Adipocyte (in vitro differentiated cells): ENCODE measurements at places on chromosomes 5 and 9.

DNA sequence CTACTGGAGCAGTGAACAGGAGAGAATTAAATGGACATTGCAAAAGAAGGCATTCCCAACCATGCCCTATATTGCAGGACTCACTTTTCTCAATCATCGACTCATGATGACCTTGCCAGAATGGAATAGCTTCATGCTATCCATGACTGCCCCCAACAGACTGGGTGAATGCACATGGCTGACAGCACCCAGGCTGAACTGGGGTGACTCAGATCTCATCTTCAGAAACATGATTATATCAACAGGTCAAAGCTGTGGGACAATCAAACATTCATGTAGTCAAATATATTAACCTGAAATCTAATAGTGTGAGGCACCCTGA lies 34.7 kb upstream of the MIER3 start:
- DNase-seq: peak; percentile 6

DNA sequence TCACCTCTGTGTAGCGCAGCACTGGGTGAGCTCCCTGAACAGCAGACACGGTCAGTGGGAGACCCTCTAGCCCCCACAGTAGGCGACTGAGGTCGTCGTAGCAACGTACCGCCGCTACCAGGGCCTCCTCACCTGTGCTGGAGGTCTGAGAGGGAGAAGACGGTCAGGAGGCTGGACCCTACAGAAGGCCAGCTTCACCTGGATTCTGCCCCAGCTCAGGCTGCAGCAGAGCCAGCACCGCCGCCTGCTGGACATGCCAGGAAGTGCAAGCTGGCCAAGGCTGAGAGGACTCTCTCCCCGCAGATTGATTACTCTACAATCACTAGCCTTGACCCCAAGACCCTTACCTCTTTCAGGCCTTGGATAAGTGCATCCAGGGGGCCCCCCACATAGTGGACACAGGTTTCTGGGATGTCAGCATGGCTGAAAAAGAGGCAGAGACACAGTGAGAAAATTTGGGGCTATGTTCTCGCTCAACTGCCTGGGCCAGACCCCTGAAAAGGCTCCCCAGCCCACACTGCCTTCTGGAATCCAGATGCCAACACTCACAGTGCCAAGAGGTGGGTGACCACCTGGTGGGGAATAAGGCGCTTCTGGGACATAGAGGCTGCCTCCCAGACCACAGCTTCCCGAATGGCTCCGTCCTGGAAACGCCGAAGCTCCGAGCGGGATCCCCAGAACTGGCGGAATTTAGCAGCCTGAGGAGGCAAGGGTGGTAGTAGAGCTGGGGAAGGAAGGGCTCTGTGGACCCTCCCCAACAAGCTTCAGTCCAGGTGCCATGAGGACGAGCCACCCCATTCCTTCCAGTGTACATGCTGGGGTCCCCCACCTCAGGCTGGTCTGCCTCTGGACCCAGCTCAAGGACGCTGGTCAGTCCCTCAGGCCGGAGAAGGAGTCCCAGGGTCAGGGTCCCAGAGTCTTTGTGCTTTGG lies 6.9 kb downstream of the NOL6 start:
- peak; percentile 68 for DNase-seq

GRCh38 chr9:85524531-85524930 lies 217.2 kb downstream of the AGTPBP1 start:
- no peak for DNase-seq

GRCh38 chr5:170603578-170604565 lies 100.1 kb downstream of the KCNIP1 start:
- peak; percentile 39 for DNase-seq

DNA sequence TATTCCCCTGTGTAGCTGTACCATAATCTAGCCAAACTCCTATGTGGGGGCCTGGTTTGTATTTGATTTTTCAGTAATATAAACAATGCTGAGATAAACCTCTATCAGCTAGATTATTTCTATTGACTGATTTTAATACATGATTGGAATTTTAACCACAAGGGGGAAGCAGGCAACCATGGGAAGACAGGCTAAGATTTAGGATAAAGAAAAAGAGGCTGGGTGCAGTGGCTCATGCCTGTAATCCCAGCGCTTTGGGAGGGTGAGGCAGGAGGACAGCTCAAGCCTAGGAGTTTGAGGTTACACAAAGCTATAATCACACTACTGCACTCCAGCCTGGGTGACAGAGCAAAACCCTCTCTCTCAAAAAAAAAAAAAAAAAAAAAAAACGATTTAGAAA lies 18.1 kb upstream of the GPX3 start:
- peak; percentile 82 for DNase-seq

DNA sequence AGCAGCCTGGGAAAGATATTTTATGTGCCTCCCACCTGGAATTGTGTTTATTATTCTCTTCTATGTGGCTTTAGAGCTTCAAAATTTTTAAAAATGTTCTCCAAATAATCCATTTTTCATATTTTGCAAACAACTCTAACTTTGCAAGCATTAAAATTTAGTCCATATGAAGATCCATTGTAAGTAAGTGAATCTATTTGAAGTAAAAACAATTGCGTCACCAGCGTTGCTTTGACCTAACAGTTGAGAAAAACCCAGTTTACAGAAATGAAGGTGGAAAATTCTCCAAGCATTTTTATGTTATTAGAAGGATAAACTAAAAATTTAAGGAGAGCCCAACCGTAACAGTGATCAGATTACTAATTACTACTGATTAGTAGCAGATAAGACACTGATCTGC lies 38.9 kb upstream of the TLX3 start:
- peak; percentile 66 for DNase-seq

DNA sequence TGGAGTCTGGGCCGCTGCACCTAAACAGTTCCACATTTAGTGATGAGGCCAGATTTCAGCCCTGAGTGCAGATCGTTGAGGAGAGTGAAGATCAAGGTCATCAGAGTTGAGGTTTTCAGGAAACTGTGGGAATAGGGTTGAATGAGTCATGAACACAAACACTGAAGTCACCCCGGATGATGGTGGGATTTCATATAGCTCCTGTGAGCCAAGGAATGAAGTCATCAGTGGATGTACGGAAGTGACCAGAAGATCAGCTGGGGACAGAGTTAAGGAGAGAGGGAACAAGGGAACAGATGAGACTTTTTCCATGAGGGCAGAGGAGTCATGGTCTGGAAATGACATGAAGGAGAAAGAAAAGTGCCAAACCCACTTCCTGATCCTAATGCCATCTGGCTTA lies 36.5 kb downstream of the PALM2AKAP2 start:
- peak; percentile 92 for DNase-seq

GRCh38 chr5:169778622-169779596 lies 141.8 kb downstream of the DOCK2 start:
- DNase-seq: no peak

- DNase-seq: no peak
Measured at GRCh38 chr9:129142138-129142935, 31.1 kb downstream of the PTPA start.

DNA sequence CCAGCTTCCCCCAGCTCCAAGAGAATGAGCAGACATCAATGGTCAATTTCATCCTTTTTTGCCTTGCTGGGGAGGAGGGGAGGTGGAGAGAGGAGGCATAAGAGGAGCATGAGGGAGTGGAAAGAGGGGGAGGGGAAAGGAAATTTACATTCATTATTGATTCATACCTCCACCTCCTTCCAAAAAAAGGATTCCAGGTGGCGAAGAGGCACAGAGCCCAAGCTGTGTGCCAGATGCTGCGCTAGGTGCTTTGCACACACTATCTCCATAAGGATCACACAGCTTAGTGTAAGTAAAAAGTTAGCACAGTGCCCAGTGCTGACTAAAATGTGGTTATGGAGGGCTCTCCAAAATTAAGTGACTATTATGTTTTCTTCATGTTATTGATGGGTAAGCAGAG lies 11.0 kb downstream of the ASTN2 start:
- no peak for DNase-seq

DNA sequence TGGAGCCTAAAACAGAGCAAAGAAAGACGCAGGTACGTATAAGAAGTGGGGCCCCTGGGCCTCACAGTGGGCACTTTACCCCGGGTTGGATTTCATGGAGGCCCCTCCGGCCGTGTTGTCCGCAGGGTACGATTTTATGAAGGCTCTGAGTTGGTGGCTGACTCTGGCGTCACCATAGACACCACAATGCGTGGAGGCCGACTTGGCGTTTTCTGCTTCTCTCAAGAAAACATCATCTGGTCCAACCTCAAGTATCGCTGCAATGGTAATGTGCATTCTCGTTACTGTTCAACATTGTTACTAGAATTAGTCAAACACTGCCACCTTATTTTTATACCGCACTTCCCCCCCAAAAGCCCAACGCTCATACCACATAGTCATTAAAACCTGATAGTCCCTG lies 47.1 kb downstream of the THBS4 start:
- DNase-seq: no peak

GRCh38 chr9:72187121-72187695 lies 38.0 kb downstream of the GDA start:
- DNase-seq: no peak

GRCh38 chr5:168699002-168699401 lies 119.8 kb upstream of the PANK3 start:
- DNase-seq: no peak

DNA sequence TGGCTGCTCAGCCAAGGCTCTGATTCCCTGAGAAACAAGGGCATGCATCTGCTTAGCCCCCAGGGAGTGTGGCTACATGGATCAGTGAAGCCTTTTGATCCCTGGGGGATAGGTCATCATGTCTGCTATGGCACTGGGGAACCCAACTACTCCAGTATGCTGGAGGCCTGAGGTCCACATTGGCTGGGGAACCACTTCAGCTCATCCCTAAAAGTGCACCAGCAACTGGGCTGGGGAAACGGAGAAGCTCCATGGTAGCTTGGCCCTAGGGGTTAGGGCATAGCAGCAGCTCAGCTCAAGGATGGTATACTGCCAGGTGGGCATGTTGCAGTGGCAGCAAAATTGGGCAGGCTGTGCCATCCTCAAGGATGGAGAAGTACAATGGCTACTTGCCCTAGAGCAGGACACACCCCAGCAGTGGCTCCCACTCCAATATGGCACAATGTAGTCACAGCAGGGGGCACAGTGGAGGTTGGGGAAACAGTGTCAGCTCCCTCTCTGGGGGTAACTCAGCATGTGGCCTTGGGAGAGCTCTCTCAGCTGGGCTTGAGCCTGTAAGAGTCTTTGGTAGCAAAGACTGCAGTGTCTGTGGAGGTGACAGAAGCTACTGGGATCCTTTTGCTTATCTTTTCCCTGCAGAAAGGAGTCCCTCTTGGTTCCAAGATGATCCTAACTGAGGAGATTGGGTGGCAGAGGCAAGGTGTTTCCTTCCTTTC lies 111.5 kb upstream of the FSTL4 start:
- no peak for DNase-seq

- DNase-seq: no peak
Measured at GRCh38 chr9:132582276-132582785, at the start of gene BARHL1. TSS of gene BARHL1 (plus strand) at chr9:132582606. CDS start at chr9:132582798, 192 bp downstream.

DNA sequence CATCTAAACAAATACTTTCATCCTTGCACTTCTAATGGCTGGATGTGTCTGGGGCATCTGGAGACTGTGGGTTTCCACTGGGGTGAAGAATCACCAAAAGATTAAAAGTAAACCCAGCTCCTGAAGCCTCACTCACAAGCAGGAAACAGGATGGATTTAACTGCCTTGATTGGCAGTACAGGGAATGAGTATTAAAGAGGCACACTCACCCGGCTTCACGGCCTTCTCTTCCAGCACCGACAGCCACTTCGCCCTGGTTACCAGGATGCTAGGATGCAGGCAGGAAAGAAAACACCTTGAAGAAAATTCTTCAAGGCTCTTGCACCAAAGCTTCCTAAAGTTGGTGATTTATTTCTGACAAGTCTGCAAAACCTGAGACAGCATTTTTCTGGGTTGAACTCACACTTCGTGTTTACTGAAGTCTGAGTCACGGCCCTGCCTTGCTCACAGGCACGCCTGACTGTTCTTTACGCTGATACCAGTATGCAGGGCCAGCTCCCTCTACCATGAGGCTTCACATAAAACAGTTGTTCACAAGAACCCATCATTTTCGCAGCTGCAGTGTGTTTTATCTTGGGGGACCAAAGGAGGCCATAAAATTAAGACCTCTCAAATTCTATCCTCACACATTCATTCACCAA lies 56.5 kb upstream of the ZNF354A start:
- peak; percentile 38 for DNase-seq

GRCh38 chr5:173232499-173233346 lies 2.3 kb downstream of the NKX2-5 start:
- DNase-seq: no peak

DNA sequence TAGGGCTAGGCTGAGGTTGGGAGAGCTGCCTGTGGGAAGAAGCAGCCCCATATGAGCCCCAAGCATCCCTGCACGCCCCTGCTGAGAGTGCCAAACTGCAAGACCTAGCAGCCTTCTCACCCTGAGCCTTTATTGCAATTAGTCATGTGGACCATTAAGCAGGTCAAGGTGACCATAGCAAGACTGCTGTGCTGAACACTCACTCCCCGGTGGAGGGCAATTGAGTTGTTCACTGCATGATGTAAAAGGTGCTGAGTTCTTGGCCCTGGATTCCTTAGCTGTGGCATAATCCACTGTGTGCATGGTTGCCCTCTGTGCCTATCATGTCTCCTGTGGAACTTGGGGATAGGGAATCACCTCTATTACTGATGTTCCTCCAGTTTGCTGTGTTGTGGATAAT lies 131.1 kb downstream of the FOXD1 start:
- DNase-seq: no peak

GRCh38 chr9:87567001-87567400 lies 69.3 kb downstream of the DAPK1 start:
- no peak for DNase-seq

DNA sequence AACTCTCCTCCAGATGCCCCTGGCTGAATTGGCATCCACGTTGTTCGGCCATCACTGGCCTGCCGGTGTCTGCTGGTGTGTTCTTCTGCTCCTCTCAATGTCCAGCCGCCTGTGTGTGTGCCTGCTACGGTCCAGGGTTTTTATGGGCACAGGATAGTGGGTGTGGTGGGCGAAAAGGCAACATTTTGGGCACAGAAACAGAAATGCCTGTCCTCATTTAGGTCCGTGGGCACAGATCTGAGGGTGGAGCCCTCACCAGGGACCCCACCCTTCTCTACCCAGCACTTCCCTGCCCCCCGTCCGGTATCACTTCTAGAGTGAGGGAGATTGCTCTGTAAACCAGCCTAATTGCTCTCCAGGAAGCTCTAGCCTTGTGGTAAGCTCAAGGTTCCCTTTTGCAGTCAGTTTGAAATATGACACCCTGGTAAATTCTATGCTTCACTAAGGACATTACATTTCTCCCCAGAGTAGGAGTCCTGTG lies 410.1 kb downstream of the MAT2B start:
- DNase-seq: peak; percentile 60
